SIG-M5 (cell line): ENCODE measurements at places on chromosomes 13 and 19.

- DNase-seq: peak; percentile 97
These were observed 563 bp upstream of the TOMM40 start for GRCh38 chr19:44890366-44891015.

- no peak for DNase-seq
These were observed 204.2 kb downstream of the DCLK1 start for GRCh38 chr13:35926859-35927530.

DNA sequence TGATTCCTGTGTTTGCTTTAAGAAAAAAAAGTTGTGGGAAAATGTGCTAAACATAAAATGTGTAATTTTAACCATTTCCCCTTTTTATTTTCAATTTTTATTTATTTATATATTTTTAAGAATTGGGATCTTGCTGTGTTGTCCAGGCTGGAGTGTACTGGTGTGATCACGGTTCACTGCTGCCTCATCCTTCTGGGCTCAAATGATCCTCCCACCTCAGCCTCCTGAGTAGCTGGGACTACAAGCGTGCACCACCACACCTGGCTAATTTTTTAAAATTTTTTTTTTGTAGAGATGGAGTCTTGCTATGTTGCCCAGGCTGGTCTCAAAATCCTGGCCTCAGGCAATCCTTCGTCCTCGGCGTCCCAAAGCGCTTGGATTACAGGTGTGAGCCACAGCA, 19.0 kb downstream of the CACNG6 start:
- no peak for DNase-seq

DNA sequence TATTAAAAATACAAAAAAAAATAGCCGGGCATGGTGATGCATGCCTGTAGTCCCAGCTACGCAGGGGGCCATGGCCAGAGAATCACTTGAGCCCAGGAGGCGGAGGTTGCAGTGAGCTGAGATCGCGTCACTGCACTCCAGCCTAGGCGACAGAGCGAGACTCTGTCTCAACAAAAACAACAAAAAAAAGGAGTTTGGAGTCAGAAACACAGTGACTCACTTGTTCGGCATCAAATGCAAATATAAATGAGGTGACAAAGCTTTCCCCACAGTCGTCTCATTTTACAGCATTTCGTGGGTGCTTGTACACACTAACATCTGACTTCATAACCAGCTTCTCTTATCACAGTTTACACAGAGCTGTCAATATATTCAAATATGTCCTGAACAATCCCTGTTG, 11.0 kb downstream of the ZNF665 start:
- DNase-seq: no peak

DNA sequence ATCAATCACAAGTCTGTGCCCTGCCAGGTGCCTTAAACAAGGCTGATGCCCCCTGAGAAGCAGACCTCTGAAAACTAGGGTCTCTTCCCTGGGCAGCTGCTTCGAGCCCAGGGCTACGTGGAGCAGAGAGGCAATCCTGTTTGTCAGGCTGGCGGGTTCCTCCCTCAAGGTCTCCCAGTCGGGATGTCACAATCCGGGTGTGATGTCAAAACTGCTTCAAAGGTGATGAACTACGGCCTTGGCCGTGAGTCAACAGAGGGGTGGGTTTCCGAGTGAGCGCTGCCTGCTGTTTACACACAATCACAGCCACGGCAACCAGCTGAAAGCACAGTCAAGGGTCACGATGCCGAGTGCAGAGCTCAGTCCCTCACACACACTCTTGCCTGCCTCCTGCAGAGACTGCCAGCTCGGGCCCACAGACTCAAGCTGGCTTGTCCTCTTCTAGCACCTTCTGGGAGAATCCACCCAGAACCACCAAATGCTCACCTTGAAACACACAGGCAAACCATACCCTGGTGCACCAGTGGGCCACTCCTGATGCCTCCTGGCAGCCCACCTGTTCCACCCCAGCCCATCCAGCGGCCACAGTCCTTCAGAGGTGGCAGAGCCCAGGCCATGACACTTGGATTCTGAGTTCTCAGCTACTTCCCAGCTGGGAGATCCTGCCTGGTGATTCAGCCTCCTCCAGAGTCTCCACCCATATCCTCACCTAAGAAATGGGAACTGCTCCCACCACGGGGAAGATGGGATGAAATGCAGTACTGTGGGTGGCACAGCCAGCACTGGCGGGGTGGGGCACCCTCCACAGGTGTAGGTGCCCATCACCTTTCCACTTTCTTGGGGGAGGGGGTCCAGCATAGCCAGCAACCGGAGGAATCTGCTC, 6.8 kb downstream of the ELL start:
- no peak for DNase-seq

GRCh38 chr13:30493658-30494381, 28.1 kb upstream of the HMGB1 start:
- DNase-seq: no peak

DNA sequence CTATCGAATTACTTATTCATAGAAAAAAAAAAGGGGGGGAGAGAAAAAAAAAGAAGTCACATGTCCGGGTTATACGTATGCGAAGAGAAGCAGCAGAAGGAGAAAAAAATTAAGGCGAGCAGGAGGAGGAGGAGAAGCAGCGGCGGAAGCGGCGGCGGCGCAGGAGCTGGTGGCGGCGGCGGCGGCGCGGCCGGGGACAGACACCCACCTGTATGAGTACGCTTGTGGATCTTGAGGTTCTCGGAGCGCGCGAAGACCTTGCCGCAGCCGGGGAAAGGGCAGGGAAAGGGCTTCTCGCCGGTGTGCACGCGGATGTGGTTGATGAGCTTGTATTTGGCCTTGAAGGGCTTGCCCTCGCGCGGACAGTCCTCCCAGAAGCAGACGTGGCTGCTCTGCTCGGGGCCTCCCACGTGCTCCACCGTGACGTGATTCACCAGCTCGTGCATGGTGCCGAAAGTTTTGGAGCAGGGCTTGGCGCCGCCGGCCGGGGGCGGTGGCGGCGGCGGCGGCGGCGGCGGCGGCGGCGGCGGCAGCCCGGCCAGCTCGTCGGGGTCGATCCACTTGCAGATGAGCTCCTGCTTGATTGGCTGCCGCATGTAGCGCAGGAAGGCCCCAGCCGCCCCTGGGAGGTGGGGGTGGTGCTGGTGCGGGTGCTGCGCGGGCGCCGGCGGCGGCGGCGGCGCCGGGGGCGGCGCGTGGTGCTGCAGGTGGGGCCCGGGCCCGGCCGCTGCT, 1.5 kb downstream of the ZIC5 start:
- DNase-seq: no peak

GRCh38 chr13:49140910-49141611, 79.1 kb upstream of the MLNR start:
- DNase-seq: no peak

DNA sequence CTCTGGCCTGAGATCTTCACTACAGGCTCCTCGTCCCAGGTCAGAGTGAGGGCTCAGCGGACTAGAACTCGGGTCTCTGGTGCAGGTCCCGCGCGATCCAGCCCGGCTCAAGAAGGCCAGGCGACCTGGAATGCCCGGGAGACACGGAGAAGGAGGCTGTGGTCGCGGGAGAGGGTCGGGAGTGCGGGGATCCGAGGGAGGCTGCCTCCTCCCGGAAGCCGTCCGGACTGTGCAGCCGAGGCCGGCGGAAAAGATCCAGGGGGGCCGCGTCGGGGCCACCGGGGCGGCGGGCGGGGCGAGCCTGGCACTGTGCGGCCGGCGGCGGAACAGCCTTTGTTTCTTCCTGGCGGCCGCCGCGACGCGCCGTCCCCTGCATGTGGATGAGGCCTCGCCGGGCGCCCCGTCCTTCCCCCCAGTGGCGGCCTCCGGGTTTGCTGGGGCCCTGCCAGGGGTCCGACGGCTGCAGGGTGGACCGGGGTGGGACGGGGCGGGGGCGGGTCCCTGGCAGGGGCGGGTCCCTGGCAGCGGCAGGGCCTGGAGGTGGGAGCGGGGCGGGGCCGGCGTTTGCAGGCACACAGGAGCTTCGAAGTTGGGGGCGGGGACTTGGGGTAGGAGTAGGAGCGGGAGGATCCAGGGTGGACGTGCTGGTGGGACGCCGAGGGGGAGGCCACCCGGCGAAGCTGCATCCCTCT, 1.0 kb upstream of the SLC7A10 start:
- no peak for DNase-seq
